ENCODE measurements at places on chromosomes 11 and 22. TPM values are rescaled to one million over a fixed set of nuclear protein-coding genes. Genes with fewer than 3 reads are reported as not detected.

The PDGFB gene
- total RNA-seq = 10.2 TPM

- DNase-seq = no peak
Observed at GRCh38 chr22:26540119-26540518, 27.8 kb upstream of the TFIP11 start.

DNA sequence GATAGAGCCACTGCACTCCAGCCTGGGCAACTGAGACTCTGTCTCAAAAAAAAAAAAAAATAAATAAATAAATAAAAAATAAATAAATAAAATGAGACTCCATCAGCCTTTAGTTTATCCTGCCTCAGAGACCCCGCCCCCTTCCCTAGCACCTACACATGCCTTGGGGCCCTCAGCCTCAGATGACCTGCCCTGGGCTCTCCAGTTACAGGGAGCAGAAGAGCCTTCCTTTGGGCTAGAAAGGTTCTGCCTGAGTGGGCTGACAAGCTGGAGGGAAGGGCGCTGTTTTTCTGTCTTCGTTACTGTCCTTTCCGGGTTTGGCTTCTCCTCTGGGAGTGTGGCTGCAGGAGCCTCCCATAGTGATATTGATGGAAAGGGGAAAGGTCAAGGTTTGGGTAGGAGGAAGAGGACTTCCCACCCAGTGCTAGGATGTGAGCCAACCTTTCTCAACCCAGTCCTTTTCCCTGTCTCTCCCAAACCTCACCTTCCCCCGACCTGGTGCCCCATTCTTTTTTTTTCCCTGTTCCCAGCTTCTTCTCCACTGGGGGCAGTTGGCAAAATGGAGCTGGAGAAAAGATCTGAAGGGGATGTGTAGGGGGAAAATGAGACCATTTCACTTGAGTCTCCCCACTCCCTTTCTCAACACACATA, 1.5 kb upstream of the SF3B2 start:
- peak; percentile 8 for DNase-seq

GRCh38 chr22:50738649-50739227, 734 bp downstream of the ACR start:
- DNase-seq = no peak

- DNase-seq = no peak
Observed at GRCh38 chr22:44761025-44761424, 8.7 kb downstream of the ARHGAP8 start.

Measured in myocyte (in vitro differentiated cells).